NT2/D1 (cell line): ENCODE measurements at places on chromosomes 3 and 15.
A peak's percentile ranks its signal among the peaks of the same experiment; 100 is the strongest.

- no peak for DNase-seq
Measured at GRCh38 chr3:146803745-146804144, 198.6 kb upstream of the PLSCR5 start.

- DNase-seq = peak; percentile 44
Measured at GRCh38 chr3:47961815-47962606, 54.2 kb downstream of the MAP4 start.

DNA sequence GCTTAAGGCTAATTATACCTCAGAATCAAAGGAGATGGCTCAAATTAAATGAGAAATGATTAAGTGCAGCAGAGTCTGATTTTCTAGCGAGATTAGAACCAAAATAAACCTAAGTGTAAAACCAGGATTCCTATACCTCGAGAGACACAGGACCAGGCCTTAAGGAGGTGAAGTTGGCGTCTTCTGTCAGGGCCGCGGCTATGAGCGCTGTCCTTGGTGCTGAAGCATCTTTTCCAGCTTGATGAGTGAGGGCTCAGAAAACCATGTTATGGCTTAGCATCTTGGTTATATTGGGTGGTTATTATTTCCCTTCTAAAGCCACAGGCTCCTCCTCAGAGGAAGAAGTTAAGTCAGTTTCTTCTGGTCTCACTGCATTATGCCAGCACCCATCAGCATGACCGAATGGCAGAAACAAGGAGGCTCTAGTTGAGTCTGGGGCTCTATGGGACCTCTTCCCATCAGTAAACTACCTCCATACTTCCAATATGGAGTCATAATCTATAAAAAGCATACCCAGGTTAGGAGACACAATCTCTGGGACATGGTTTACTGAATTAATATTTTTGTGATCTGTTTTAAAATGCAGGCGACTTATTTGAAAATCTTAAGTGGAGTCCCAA is 120.1 kb upstream of the NMNAT3 start:
- DNase-seq = peak; percentile 50

DNA sequence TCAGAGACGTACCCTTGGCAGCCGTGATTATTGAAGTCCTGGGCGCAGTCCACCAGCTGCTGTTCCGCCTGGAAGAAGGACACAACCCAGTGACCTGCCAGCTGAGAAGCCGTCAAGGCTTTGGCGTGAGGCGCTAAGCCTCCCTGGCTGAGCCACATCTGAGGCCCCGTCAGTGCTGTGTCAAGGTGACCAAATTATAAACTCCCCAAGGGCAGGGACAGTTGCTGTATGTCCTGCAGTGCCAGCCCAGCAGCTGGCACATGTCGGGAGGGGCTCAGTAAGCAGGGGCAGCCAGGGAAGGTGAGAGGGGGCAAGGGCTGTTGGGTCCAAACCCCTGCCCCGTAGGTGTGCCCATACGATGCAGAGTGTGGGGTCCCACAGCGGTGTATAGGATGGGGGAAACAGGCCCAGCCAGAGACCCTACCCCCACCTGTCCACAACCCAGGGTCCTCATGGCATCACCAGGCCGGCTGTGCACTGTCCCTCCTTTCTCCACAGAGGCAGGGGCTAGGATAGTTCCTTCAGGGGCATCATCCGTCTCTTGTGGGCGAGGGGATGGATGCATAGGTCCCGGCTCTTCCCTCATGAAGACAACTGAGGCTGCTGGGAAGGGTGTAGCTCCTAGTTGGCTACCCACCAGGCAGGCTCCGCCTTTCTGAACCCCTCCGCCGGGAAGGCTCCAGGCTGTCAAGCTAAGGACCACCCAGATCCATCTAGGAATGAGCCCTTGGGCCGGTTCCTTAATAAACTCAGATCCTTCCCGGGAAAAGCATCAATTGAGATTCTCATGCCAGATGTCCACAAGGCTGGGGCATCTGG is 13.2 kb downstream of the CTSH start:
- no peak for DNase-seq

GRCh38 chr15:43518197-43518761 is 871 bp downstream of the MAP1A start:
- no peak for DNase-seq

- no peak for DNase-seq
Measured at GRCh38 chr15:85430406-85431204, 50.2 kb downstream of the AKAP13 start.

GRCh38 chr3:187777331-187777941 is 32.2 kb upstream of the BCL6 start:
- no peak for DNase-seq

- DNase-seq = no peak
Measured at GRCh38 chr3:134291319-134292254, 40.9 kb upstream of the RYK start.

GRCh38 chr3:194521510-194522260 is 34.9 kb upstream of the ATP13A3 start:
- DNase-seq = no peak

GRCh38 chr3:7964899-7965298 is 536.7 kb upstream of the LMCD1 start:
- DNase-seq = peak; percentile 20

DNA sequence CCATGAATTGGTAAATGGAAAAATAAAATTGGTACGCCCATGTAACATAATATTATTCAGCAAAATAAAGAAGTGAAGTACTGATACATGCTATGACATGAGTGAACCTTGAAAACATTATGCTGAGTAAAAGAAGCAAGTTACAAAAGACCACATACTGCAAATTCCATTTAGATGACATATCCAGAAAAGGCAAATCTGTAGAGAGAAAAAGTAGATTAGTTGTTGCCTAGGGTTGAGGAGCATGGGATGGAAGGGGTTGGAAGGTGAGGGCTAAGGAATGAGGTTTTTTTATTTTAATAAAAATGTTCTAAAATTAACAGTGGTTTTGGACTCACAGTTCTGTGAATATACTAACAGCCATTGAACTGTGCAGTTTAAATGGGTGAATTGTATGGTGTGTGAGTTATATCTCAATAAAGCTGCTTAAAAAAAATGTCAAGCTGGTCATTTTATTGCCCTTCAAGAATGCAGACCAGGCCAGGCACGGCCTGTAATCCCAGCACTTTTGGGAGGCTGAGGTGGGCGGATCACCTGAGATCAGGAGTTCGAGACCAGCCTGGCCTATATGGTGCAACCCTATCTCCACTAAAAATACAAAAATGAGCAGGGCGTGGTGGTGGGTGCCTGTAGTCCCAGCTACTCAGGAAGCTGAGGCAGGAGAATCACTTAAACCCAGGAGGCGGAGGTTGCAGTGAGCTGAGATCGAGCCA is 8.1 kb upstream of the DLG1 start:
- DNase-seq = no peak

DNA sequence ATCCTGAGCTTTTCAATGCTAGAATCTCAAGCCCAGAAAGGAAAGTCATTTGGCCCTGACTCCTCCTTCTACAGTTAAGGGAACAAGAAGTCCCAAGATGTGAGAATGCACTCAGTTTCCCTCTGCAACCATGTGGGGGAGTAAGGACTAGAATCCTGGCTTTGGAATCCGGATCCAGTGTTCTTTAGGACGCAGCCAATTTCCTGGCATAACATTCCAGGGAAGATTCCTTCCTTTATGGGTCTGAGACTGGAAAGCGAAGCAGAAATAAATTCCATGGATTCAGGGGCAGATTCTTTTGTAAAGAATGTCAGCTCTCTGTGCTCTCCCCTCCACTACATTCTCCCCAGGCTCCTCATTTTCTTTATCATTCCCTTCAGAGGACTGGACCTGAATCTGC is 151.8 kb upstream of the SOX14 start:
- peak; percentile 67 for DNase-seq

- DNase-seq = no peak
Measured at GRCh38 chr3:104523136-104523535, 843.6 kb upstream of the ALCAM start.

DNA sequence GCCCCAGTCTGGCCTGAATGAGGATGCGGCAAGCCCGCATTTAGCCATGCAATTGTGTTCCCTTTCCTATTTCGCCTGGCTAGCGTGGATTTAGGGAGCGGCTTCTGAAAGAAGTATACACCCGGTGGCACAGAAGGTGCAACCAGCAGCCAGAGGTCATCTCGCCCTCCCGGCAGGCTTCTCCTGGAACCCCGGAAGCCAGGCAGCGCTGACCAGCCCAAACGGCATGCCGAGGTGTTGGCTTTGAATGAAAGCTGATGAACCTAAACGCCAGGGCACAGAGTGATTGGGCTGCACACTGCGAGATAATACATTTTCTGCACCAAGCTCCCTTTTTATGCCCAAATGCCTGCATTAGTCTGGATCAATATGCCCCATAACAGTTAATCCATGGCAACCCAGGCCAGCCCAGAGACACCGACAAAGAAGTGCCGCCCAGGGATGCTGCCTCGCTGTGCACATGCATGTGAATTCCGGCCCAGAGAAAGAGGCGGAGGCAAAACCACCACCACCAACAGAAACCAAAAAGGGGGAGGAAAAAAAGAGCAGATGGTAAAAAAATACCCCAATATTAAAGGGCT is 1.4 kb downstream of the SRGAP3 start:
- no peak for DNase-seq

GRCh38 chr15:80957976-80958375 is 31.6 kb downstream of the MESD start:
- no peak for DNase-seq

DNA sequence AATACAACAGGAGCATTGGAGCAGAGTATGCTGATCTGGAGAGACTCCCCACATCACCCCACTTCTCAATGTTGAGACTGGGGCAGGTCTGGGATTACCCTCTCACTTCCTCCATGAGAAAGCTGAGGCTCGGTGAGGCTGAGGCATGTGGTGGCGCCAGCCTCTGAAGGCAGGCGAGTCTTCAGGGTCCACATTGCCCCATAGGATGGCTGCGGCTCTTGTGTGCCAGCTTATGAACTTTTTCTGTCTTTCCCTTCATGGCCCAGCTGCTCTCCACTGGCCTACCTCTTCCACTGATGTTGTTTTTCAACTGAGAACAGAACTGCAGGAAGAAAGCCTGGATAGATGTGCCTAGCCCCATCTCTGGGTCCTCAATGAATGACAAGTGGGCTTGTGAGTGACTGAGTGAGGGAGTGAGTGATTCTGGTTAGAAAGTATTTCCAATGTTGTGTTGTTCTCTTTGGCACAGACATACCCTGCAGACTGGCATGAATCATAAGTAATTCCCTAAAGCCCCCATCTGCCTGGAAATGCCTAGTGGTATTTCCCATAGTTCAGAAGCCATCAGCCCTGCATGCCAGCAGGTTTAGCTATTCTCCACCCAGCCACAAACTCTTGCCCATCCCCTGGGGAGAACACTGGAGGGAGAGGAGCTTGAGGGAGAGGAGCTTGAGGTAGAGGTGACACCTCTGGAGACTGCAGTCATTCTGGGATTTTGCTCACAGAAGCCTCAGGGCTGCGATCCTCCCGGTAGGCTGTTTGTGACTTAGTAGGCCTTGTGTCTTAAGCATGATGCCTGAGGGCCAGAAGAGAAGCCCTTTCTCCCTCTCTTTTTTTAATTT is 56.9 kb downstream of the AMOTL2 start:
- no peak for DNase-seq

DNA sequence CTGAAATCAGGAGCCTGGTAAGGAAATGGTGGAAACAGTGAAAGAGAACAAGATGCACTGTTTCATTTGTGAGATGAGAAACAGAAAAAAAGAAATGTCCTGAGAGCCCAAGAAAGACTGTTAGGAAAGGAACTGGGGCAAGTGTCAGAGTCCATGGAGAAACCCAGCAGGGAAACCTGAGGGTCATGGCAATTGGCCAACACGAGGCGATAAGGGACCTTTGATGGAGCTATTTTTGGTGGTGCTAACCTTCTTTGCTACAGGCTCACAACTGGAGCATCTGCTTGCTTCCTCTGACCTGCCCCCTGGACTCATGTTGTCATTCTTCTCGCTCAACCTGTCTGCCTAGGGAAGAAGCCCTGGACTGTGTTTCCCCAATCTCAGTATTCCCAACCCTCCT is 4.2 kb upstream of the TMEM41A start:
- no peak for DNase-seq

GRCh38 chr3:151709847-151710246 is 23.9 kb upstream of the AADACL2 start:
- DNase-seq = no peak

GRCh38 chr3:45985532-45986302 is 9.9 kb downstream of the FYCO1 start:
- DNase-seq = no peak

- no peak for DNase-seq
Measured at GRCh38 chr15:82890338-82890994, 62.1 kb downstream of the HOMER2 start.

GRCh38 chr3:13141183-13141582 is 68.0 kb upstream of the IQSEC1 start:
- no peak for DNase-seq

GRCh38 chr3:99413504-99413903 is 224.9 kb upstream of the COL8A1 start:
- DNase-seq = no peak
